ENCODE measurements at places on chromosomes 6 and 20.

DNA sequence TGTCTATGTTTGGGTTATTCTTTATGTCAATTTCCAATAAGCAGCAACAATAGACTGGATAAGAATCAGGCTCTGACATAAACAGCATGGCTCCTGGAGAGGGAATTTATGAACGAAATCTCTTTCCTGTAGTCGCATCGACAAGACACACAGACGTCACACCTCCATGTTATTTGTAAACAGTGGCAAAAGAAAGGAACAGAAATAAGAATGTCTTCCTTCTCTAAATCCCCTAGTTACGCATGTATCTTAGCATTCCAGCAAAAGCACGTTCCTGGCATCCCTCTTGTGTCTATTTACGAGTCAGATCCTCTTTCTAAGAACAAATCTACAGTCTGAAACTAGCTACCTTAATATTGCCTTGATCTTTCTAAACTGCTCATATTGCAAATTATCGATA, 559.1 kb upstream of the JAG1 start:
- DNase-seq: no peak

- peak; percentile 83 for DNase-seq
These were observed 868 bp downstream of the SAMD10 start for GRCh38 chr20:63978319-63979228.

GRCh38 chr20:52259295-52259694, 67.7 kb upstream of the ZFP64 start:
- no peak for DNase-seq

DNA sequence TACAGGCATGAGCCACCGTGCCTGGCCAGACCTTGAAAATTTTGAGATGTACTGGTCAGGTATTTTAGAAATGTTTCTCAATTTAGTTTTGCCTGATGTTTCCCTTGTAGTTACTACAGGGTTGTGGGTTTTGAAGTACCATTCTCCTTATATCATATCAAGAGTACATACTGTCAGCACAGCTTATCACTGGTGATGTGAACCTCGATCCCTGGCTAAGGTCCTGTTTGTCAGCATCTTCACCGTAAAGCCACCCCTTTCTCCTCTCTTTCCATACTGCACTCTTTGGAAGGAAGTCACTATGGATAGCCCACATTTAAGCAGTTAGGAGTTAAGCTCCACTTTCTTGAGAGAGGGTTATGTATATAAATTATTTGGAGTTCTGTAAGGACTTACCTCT, 27.8 kb downstream of the PHACTR2 start:
- DNase-seq: no peak

GRCh38 chr20:14948416-14948815, 611.0 kb upstream of the FLRT3 start:
- DNase-seq: peak; percentile 25

DNA sequence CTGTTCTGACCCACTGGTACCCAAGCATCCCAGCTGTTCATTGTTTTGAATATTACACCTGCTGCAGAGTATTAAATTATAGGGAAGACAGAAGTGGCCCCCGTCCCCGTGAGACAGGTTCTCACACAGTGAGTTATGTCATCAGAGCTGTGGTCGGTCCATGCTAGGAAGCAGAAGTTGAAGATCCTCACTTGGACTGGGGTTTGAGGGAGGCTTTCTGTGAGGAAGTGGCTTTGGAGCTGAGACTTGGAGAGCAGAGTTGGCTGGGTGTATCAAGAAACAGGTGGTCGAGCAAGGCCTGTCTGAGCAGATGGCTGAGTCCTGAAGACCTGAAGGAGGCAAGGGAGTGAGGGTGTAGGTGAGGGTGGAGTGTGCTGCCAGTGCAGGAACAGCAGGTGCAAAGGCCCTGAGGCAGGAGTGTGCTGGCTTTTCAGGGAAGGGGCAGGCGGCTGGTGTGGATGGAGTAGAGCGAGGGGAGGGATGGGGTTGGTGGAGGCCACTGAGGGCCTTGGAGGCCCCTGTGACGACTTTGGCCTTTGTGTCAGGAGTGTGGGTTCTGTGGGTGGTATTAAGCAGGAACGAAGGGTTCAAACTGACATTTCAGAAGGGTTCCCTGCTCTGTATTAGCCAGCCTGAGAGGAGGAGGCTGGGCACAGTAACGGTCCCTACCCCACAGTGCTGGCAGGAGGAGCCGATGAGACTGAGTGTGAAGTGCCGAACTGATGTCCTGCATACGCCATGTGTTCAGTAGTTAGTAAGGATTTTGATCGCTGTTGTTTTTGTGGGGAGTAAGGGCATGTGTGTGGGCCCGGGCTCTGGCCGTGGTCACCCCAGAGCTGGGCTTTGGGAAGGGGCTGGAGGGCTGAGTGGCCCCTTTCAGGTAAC, 11.8 kb downstream of the SRC start:
- DNase-seq: no peak
